Pancreas (tissue), 10 donors: ENCODE measurements at places on chromosomes 12 and 14. TPM values are rescaled to one million over a fixed set of nuclear protein-coding genes. Genes with fewer than 3 reads are reported as not detected.

NABP2 gene
- 17.2 TPM for total RNA-seq

PROX2 gene
- total RNA-seq, result not detected

JPH4 gene
- total RNA-seq, result 0.47 TPM

CRIP2 gene
- 16.0 TPM for total RNA-seq

TMEM263 gene
- total RNA-seq, result 34.5 TPM

DNA sequence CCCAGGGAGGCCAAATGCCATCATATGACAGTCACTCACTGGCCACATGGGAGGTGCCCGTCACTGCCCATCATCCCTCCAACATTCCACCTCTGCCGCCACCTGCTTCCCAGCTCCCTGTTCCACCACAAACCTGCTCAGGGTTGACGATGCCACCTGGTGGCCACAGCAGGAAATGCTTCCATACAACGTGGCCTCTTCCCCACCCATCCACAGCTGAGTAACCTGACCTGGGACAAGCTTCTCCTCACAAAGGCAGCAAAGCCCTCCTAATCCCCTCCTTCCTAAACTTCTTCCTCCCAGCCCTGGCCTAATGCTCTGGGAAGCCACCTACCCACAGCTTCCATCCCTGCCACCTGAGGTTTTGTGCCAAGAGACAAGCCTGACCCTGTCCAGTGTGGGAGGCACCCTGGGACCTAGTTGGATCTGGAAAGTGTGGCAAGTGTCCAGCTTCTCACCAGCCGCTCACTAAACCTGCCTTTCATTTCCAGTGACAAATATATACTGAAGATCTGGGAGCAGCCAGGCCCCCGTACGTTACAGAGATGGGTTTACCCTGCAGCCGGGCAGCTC lies 4.3 kb downstream of the DEGS2 start:
- H3K4me3 ChIP-seq, result no peak overlapping the region
- no peaks in the 10 kb centered on the region for H3K27me3 ChIP-seq
- no peak for DNase-seq
- peak overlapping the region; percentile 38 for H3K27ac ChIP-seq
- peaks cover 5% of the 10 kb centered on the region for H3K4me1 ChIP-seq

GRCh38 chr12:119661882-119662281 lies 6.1 kb upstream of the PRKAB1 start:
- no peaks in the 10 kb centered on the region for H3K27me3 ChIP-seq
- H3K27ac ChIP-seq, result no peak overlapping the region
- H3K4me1 ChIP-seq, result no peaks in the 10 kb centered on the region

DNA sequence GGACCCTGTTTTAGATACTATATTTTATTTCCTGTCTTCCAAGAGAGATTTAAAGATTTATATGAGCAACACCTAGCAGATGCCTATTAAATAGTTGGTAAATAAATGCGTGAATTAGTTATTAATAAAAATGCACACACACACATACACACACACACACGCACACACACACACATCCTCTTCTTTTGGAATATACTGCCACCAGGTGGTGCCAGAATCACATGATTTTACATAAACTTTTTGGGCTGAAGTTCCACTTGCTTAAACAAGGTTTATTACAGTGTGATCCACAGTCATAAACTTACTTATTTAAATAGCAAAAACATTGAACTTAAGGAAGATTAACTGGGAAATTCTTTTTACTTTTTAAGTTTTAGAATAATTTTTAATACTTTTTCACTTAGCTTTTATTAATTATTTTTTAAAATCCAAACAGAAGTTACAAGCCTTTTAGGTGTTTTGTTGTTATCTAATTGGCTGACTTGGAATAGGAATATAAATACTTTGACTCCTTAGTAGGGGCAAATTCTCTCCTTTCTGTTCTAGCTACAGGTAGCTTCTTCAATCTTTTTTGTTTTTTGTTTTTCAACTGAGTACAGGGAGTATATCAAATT lies 17.5 kb downstream of the RAD51B start:
- no peaks in the 10 kb centered on the region for H3K27me3 ChIP-seq
- peak; percentile 47 for DNase-seq
- no peak overlapping the region for H3K4me3 ChIP-seq
- no peak overlapping the region for H3K27ac ChIP-seq
- no peaks in the 10 kb centered on the region for H3K4me1 ChIP-seq
- H3K36me3 ChIP-seq, result no peaks in the 10 kb centered on the region

DNA sequence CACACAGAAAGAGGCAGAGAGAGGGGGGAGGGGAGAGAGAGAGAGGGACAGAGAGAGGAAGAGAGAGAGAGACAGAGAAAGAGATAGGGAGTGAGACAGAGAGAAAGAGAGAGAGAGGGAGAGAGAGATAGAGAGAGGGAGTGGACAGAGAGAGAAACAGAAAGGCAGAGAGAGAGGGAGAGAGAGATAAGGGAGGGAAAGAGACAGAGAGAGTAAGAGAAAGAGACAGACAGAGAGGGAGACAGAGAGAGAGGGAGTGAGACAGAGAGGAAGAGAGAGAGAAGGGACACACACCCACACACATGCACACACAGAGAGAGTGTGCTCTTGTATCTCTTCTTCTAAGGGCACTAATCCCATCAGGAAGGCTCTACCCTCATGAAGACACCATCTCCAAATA lies 103.2 kb upstream of the ESRRB start:
- H3K4me1 ChIP-seq, result no peaks in the 10 kb centered on the region
- no peaks in the 10 kb centered on the region for H3K27me3 ChIP-seq
- H3K36me3 ChIP-seq, result no peaks in the 10 kb centered on the region
- DNase-seq, result no peak
- no peak overlapping the region for H3K27ac ChIP-seq
- no peak overlapping the region for H3K4me3 ChIP-seq

GRCh38 chr14:34983148-34983760 lies 462 bp downstream of the SRP54 start:
- no peak for DNase-seq
- H3K27me3 ChIP-seq, result no peaks in the 10 kb centered on the region
- H3K4me3 ChIP-seq, result peak overlapping the region; percentile 75

- peak; percentile 80 for DNase-seq
- peak overlapping the region; percentile 59 for H3K27ac ChIP-seq
- no peaks in the 10 kb centered on the region for H3K36me3 ChIP-seq
- peaks cover 26% of the 10 kb centered on the region for H3K4me1 ChIP-seq
- H3K4me3 ChIP-seq, result no peak overlapping the region
Observed at GRCh38 chr14:104680806-104681688, 8.4 kb upstream of the INF2 start.

GRCh38 chr14:51938821-51939220 lies 50.5 kb upstream of the RTRAF start:
- no peaks in the 10 kb centered on the region for H3K4me1 ChIP-seq
- no peak for DNase-seq
- H3K27me3 ChIP-seq, result no peaks in the 10 kb centered on the region
- H3K36me3 ChIP-seq, result no peaks in the 10 kb centered on the region
- H3K4me3 ChIP-seq, result no peak overlapping the region

DNA sequence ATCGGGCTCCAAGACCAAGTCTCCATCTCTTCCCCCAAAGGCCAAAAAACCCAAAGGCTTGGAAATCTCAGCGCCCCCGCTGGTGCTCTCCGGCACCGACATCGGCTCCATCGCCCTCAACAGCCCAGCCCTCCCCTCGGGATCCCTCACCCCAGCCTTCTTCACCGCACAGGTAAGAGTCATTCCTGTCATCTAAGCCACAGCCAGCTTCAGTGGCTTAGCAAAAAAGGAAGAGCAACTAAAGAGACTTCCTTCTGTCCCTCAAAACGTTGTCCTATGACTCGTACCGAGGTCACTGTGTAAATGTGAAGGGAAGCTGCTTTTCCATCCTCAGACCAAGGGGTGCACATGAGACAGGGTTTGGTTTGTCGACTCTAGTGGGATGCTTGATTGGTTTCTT lies 53.4 kb downstream of the ELK3 start:
- DNase-seq, result no peak
- H3K27ac ChIP-seq, result no peak overlapping the region
- H3K36me3 ChIP-seq, result no peaks in the 10 kb centered on the region
- H3K27me3 ChIP-seq, result no peaks in the 10 kb centered on the region

- H3K4me1 ChIP-seq, result no peaks in the 10 kb centered on the region
- no peaks in the 10 kb centered on the region for H3K36me3 ChIP-seq
- no peak for DNase-seq
- no peaks in the 10 kb centered on the region for H3K27me3 ChIP-seq
Observed at GRCh38 chr12:1885599-1886245, 32.7 kb downstream of the CACNA2D4 start.

DNA sequence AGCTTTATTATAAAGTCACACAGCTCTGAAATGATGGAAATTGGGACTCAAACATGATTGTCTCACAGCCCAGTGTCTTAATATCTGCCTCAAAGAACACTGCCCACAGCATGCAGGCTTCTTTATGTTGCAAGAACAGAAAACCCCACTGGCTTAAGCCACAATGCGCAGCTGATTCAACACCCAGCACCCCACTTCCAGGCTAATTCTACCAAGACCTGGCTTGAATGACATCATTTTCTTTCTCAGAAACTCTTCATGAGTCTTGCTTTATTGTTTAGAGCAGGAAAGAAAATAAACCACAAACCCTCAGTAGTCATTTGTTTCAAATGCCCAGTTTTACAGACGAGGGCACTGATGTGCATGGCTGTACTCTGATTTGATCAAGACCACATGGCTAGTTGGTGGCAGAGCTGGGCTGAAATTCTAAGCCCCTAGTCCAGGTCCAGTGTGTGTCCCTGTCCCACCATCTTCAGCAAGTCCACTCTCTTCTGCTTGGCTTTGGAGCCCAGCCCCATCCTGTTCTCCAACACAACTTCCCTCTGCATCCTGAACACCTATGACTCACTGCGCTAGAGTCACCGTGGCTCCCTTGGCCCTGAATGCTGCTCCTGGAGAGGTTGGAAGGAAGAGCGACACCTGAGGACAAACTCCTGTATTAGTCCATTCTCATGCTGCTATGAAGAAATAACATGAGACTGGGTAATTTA lies 50.3 kb upstream of the SRSF5 start:
- H3K27me3 ChIP-seq, result no peaks in the 10 kb centered on the region
- peaks cover 22% of the 10 kb centered on the region for H3K4me1 ChIP-seq
- no peak for DNase-seq

DNA sequence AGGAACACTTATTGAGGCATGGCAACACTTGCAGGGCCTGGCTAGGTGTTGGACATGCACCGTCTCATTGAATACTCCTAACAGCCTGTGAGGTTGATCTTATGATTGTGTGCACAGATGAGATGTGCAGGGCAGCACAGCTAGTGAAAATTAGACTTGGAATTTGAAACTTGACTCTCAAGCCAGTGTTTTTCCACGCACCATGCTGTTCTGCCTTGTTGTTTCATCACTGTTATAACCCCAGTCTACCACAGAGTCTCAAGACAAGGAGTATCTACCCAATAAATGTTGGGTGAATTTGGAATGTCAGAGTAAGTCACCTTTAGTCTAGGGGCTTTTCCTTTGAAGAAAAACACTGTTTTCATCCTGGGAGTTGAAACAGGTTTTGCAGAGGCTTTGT lies 55.8 kb upstream of the LRIG3 start:
- H3K27me3 ChIP-seq, result no peaks in the 10 kb centered on the region
- no peaks in the 10 kb centered on the region for H3K4me1 ChIP-seq
- no peak overlapping the region for H3K27ac ChIP-seq
- no peak for DNase-seq
- H3K36me3 ChIP-seq, result no peaks in the 10 kb centered on the region
- no peak overlapping the region for H3K4me3 ChIP-seq

DNA sequence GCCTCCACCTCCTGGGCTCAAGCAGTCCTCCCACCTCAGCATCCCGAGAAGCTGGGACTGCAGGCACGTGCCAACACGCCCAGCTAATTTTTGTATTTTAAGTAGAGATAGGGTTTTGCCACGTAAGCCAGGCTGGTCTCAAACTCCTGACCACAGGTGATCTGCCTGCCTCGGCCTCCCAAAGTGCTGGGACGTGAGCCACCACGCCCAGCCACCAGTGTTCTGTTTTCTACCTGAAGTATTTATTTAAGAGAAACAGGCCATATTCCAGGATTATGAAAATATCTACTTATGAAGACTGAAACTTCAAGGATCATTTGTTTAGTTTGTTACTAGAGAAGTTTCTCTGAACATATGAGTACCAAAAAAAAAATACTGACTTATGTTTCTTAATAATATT lies 10.3 kb downstream of the GTF2H3 start:
- H3K36me3 ChIP-seq, result peaks cover 23% of the 10 kb centered on the region
- no peaks in the 10 kb centered on the region for H3K27me3 ChIP-seq

GRCh38 chr14:68366656-68367055 lies 426.2 kb downstream of the ZFP36L1 start:
- H3K4me1 ChIP-seq, result peaks cover 6% of the 10 kb centered on the region
- H3K27ac ChIP-seq, result no peak overlapping the region
- H3K4me3 ChIP-seq, result no peak overlapping the region
- no peak for DNase-seq
- H3K27me3 ChIP-seq, result no peaks in the 10 kb centered on the region

DNA sequence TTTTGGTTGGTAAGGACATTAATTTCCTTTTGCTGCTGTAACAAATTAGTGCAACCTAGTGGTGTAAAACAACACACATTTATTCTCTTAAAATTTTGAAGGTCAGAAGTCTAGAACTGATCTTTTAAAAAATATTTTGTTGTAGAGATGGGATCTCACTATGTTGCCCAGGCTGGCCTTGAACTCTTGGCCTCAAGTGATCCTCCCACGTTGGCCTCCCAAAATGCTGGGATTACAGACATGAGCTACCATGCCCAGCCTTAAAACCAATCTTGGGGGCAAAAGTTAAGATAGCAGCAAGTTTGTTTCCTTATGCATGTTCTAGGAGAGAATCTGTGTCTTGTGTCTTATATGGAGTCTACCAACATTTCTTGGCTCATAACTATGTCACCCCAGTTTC lies 55.8 kb downstream of the MIA2 start:
- H3K4me1 ChIP-seq, result no peaks in the 10 kb centered on the region
- peaks cover 2% of the 10 kb centered on the region for H3K36me3 ChIP-seq
- no peaks in the 10 kb centered on the region for H3K27me3 ChIP-seq
- no peak for DNase-seq

GRCh38 chr14:42626986-42627385 lies 1020.3 kb downstream of the LRFN5 start:
- no peaks in the 10 kb centered on the region for H3K36me3 ChIP-seq
- H3K4me1 ChIP-seq, result no peaks in the 10 kb centered on the region
- no peak overlapping the region for H3K27ac ChIP-seq
- no peak for DNase-seq
- H3K27me3 ChIP-seq, result no peaks in the 10 kb centered on the region
